ENCODE measurements at places on chromosomes 2 and 18.

GRCh38 chr18:56740645-56741044, 89.5 kb downstream of the WDR7 start:
- no peak for ATAC-seq

DNA sequence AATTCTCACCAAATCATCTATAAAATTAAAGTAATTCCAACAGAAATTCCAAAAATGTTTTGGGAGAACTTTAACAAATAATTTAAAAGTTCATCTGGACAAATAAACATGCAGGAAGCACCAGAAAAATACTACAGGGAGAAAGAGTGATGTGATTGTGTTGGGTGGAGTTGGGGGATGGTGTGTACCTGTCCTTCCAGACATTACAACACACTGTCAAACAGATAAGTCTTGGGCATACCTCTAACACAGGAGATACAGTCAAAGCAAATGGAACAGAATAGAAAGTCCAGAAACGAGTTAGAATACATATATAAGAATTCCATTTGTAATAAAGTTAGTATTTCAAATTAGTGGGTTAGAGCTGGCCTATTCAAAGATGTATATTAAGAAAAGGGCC, 22.6 kb downstream of the METTL8 start:
- no peak for ATAC-seq

GRCh38 chr2:191571163-191571769, 106.7 kb upstream of the NABP1 start:
- ATAC-seq: no peak

DNA sequence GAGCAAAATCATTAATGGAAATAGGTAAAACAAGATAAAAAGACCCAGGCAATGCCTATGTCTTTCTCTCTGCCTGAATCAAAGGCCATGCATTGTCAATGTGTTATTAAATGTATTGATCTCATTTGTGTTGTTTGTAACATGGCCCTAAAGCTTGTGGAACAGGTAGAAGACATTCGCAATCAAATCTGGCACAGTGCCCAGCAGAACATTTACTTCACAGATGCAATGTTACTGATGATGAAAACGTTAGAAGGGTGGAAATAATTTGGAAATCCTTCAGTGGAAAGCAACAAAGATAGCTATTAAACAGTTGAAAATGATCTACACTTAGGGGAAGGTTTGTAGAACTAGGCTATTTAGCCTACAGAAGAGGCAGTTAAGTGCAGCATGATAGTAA, 368.2 kb downstream of the EPHA4 start:
- no peak for ATAC-seq

- ATAC-seq: no peak
Observed at GRCh38 chr18:55386545-55386944, 201.4 kb downstream of the TCF4 start.

GRCh38 chr2:149991576-149991975, 404.0 kb upstream of the MMADHC start:
- ATAC-seq: no peak

- no peak for ATAC-seq
Observed at GRCh38 chr2:85607268-85608215, 4.3 kb downstream of the C2orf68 start.

DNA sequence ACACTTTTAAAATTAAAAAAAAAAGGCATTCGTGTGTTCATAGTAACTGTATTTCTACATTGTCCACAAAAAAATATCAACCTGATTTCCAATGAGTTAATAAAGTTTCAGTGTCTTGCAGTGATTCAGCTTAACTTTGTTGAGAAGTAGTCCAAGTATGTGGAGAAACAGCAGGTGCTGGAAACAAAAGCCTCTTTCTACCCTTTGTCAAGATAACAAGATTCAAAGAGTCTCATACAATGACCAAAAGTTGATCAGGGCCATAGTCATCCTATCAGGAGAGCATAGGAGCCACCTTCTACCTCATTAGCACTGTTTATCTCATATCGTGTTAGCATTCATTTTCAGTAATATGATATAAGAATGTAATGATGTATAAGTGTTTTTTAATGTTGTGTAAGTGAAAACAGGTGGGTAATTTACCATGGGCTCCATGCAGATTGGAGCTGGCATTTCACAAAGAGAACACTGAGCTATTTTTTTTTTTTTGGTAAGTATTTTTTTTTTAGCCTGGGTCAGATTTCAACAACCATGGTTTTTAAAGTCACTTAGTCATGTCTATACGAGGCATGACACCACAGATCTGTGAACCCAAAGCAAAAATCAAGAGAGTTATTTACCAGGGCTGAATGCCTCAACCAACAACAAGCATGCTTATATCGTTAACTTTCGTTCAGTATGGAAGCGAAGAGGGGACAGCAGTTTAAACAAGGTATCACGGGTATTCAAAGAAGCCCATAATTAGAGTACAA, 165.0 kb upstream of the ZNF521 start:
- ATAC-seq: no peak

- ATAC-seq: no peak
Observed at GRCh38 chr2:118249531-118249930, 161.3 kb downstream of the INSIG2 start.

DNA sequence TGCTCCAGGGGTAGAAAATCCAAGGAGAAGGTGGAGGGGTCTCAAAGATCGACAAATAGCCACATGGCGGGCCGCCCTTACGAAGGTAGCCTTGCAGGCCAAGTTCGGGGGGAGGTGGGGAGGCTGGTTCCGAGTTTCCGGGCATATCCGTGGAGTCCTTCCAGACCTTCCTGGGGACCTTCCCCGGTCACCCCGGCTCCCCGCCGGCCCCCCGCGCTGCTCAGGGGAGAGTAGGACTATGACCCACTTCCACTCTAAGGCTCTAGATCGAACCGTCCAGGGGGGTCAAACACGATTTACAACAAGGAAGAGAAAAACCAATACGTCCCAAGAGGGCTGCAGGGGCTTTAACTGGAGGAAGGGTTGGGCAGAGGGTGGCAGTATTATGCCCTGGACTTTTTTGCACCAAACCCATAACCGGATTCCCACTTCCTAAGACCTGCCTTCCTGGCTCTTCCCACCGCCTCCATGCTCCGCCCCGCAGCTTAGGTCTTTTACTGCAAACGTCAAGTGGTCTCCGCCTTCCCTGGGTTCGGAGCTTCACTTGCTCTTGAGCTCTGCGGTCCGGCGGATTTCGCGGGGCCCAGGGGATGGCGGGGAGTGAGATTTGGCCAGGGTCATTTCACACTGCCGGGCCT, 779 bp upstream of the LYPD6 start:
- no peak for ATAC-seq

- no peak for ATAC-seq
Observed at GRCh38 chr18:31740180-31740579, 20.5 kb downstream of the SLC25A52 start.

GRCh38 chr2:119409506-119409905, 22.1 kb upstream of the TMEM37 start:
- ATAC-seq: no peak

DNA sequence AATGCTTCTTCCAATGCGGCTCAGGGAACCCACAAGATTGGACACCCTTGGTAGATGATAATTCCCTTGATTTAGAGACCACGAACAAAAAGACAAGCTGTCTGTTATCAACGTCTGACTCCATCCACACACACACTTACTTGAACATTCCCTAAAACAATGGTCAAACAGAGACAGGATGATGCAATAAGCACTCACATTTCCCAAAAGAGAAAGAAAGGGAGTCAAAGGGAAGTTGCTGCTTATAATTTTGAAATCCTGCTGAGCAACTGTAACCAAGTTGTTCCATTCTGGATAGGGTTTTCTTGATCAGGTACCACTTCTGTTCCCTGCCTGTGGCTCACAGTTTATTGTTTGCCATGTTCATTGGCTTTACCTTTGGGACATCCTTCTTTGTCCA, 571.3 kb upstream of the CNTNAP5 start:
- ATAC-seq: no peak

GRCh38 chr2:120865656-120866055, 130.0 kb downstream of the GLI2 start:
- ATAC-seq: no peak

- no peak for ATAC-seq
Observed at GRCh38 chr2:176133389-176133788, 3.9 kb downstream of the HOXD8 start.
